ENCODE measurements at places on chromosomes 7 and 10.
A peak's percentile ranks its signal among the peaks of the same experiment; 100 is the strongest.

GRCh38 chr7:44383566-44383965, 58.2 kb upstream of the CAMK2B start:
- peak; percentile 74 for DNase-seq

DNA sequence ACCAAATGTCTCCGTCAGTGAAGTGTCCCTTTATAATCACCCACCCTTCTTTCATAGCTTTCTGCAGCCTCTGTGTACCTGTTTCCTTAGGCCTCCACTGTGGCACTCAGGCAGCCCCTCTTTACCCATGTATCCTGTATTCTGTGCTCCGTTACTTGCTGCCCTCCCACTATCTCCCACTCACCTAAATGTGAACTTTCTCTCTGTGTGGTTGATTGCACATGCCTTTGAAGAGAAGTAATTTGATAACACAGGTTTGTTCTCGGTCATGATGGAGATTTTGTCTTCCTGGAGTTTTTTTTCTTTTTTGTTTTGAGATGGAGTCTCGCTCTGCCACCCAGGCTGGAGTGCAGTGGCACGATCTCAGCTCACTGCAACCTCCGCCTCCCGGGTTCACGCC, 61.5 kb downstream of the REEP3 start:
- no peak for DNase-seq

DNA sequence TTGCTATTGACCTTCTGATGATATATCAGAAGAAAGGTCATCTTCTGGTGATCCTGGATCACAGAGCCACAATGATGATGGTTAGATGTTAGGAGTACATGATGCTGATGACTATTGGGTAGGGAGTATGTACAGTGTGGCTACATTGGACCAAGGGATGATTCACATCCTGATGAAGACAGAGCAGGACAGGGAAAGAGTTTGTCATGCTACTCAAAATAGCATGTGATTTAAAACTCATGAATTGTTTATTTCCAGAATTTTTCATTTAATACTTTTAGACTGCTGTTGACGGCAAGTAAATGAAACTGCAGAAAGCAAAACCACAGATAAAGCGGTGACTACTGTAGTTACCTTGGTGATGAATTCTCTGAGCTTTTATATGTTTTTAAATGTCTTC, 397.3 kb downstream of the PPP1R3A start:
- no peak for DNase-seq

DNA sequence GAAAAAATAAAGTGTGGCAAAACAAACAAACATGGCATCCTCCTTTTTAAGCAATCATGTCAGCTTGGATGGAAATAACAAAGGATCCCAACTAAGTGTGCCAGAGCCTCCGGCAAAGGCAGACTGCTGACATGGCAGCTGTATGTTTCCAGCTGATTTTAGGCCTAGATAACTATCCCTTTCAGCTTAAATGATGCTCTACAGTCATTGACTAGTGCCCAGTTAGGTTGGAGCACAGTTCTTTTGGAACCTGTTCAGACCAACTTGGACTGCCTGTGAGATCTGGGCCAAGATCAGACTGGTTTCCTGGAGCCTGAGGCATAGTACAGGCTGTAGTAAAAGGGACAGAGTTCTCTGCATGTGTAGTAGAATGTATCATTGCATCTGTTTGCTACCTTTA, 128.7 kb downstream of the DYNC1I1 start:
- DNase-seq: no peak

DNA sequence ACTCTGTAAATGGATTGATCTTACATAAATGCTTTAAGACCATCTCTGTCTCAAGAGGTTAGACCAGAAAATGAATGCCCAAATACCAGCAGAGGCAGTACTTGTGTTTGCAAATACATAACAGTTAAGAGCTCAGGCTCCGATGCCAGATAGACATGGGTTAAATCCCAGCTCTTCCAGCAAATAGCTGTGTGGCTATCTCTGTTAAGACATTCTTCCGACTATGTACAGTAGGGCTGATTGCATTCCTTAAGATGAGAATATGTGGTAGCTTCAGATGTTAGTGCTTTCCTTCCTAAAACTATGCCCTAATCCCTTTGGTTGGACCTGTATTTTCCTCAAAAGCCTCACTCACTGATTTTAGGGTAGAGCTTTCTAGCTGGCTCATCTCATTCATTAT, 2.2 kb downstream of the IDE start:
- peak; percentile 60 for DNase-seq

- DNase-seq: no peak
Observed at GRCh38 chr7:104936546-104936945, 77.5 kb upstream of the KMT2E start.

DNA sequence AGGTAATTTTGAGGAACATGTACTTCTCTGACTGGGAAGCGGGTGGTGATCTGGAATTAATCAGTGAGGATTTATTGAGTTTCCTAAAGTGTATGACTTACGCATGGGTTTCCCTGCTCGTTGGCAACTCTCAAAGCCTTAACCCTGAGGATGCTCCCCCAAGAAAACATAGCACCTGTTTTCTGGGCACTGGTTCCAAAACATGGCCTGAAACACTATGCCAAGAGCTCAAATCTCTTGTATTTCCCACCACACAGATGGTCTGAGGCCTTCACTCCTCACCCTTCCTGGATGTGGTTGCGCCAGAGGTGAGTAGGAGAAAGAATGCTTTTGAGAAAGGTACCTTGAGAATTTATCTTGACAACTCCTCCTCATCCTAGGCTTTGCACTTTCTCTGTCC, 250.4 kb downstream of the FZD1 start:
- DNase-seq: no peak

- DNase-seq: peak; percentile 55
Observed at GRCh38 chr10:111648046-111648445, 535.5 kb downstream of the GPAM start.

DNA sequence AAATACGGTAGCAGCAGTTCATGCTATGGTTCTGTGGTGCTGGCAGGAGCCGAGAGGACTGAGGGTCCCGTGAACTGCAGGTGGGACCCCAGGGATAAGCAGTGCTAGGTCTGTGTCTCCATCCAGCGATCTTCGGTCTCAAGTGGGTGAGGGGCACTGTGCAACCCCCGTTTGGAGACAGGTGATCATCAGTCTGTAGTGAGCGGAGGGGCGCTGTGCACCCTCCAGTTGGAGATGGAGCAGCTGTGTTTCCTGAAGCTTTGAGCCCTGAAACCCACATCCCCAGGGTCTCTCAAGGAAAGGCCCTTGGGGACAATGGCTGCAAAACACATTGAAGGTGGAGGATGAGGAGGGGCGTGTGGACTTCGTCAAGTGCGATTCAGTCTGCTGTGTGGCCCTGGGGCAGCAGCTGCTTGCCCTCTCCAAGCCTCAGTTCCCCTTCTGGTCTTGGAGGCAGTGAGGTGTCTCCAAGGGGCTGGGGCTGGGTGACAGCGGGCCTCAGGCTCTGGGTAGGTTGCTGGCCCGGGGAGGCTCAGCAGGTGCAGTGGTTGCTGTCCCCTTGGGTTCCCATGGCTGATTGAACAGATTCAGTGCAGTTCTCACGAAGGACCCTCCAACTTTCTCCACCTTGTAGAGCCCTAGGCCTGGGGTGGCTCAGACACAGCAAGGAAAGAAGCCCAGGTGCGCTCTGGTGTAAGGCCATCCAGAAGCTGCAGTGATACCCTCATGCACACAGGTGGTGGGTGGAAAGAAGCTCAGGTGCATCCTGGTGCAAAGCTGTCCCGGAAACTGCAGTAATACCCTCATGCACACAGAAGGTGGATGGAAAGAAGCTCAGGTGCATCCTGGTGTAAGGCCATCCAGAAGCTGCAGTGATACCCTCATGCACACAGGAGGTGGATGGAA, 160.6 kb downstream of the ADARB2 start:
- DNase-seq: no peak

GRCh38 chr7:1422512-1423263, 36.6 kb downstream of the MICALL2 start:
- DNase-seq: no peak

- peak; percentile 93 for DNase-seq
Observed at GRCh38 chr10:5071411-5072198, 22.6 kb upstream of the AKR1C3 start.

GRCh38 chr10:79394664-79395063, 47.4 kb downstream of the PPIF start:
- DNase-seq: no peak

- no peak for DNase-seq
Observed at GRCh38 chr10:128875030-128875744, 591.9 kb upstream of the MGMT start.

DNA sequence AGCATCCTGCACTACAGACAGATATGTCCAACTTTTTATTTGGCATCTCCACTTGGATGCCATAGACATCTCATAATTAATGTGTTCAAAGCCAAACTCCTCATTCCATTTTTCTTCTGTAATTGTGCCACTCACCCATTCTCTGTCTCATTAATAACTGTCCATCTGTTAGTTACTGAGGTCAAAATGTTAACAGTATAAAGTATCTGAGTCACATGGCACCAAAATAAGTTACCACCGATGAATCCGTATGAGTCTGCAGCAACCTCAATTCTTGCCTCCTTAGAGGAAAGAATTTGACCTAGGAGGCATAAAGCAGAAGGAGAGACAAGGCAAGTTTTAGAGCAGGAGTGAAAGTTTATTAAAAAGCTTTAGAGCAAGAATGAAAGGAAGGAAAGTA, 16.5 kb upstream of the NT5C3A start:
- DNase-seq: no peak

GRCh38 chr10:119541459-119542356, 811 bp downstream of the RGS10 start:
- DNase-seq: peak; percentile 13

- peak; percentile 16 for DNase-seq
Observed at GRCh38 chr10:106941297-106942034, 223.0 kb downstream of the SORCS1 start.

GRCh38 chr7:2450198-2451107, 25.7 kb downstream of the GRIFIN start:
- DNase-seq: no peak

DNA sequence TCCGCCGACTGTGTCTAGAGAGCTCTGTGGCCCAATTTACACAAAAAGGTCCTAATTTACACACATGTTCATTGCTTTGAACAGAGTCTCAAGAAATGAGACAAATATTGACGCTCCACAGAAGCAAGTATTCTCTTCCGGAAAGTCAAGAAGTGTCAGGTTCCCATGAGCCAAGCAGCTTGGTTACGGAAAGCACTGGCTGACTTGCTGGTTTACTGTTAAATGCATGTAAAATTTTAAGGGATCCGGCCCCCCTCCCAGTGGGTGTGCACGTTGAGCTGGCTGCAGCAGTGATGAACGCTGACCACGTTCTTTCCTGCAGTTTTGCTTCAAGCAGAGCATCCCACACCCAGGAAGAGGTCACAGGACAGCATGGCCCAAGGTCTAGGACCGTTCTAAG, 76.8 kb downstream of the DIP2C start:
- no peak for DNase-seq

GRCh38 chr10:111430070-111430469, 353.2 kb downstream of the ADRA2A start:
- no peak for DNase-seq

GRCh38 chr7:42961170-42961569, 29.0 kb downstream of the MRPL32 start:
- no peak for DNase-seq

- no peak for DNase-seq
Observed at GRCh38 chr7:157855452-157856213, 518.8 kb downstream of the DNAJB6 start.

DNA sequence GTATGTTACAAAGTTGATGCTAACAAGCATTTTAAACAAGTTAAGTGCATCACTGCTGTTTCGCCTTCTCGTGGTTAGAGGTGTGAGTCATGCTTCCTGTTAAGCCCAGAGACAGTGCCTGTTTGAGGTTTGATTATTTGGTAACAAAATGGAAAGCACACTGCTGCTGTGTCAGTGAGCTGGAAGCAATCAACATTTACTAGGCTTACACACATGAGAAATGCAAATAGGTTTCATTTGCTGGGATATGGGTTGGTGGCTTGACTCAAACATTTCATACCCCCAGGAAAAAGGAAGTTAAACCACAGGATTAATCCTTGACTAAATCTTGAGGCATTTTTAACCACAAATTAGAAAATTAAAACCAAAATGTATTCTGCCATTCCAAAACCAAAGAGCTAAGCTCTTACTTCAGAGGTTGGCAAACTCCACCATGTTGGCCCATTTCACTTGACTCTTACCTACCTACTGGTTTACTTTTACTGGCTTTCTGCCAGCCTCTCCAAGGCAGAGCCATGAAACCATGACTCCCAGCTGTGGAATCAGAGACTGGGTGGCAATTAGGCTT, 139.2 kb downstream of the ETV1 start:
- DNase-seq: peak; percentile 96

GRCh38 chr7:34575006-34575405, 83.0 kb upstream of the NPSR1 start:
- no peak for DNase-seq

DNA sequence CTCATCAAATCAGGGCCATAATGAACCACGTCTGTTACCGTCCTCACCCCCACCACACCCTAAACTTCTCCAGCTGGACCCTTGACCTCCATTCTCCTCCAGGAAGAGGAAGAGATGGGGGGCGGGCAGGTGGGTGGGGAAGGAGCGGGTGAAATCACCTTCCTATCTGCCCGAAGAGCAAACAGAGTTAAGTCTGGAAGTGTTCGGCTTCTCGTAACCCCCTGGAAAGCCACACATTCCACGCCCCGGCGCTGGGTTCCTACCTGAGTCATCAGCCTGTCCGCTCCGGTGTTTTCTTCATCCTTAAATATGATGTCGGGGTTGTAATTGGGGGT, 736 bp downstream of the SHH start:
- no peak for DNase-seq

DNA sequence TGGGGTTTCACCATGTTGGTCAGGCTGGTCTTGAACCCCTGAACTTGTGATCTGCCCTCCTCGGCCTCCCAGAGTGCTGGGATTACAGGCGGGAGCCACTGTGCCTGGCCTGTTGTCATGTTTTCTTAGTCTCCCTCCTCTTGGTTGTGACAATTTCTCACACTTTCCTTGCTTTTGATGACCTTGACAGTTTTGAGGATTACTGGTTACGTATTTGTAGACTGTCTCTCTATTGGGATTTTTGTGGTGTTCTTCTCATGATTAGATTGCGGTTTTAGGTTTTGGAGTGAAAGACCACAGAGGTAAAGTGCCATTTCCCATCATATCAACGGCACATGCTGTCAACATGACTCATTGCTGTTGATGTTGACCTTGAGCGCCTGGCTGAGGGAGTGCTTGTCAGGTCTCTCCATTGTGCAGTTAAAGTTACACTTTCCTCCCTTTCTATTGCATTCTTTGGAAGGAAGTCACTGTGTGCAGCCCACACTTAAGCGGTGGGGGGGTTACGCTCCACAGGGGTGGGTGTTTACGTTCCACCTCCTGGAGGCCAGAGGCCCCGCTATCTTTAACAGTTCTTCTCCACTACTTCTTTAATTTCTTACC, 10.8 kb downstream of the NEURL1 start:
- peak; percentile 95 for DNase-seq

- no peak for DNase-seq
Observed at GRCh38 chr7:141704741-141705140, 2.8 kb upstream of the DENND11 start.

GRCh38 chr10:15169555-15170401, 1.3 kb upstream of the NMT2 start:
- DNase-seq: no peak

DNA sequence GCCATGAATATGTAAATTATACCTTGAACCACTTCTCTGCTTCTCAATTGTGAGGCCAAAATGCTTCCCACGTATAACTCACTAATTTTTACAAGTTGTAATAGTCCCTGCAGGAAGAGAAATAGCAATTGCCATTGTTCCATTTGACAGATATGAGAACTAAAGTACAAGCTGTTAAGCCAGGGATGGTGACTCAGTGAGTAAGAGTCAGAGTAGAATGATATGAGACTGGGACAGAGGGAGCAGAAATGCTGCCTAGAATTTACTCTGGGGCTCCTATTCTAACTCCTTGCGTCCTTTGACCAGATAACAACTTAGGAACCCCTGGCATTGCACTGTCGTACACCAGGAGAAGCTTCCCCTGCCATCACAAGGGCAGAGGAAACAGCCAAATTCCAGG, 45.1 kb upstream of the SEPTIN7 start:
- DNase-seq: no peak

Data from astrocyte of the hippocampus (primary cell).